ENCODE measurements at places on chromosomes 3 and 15.

GRCh38 chr15:95600367-95600766, 730.1 kb upstream of the NR2F2 start:
- no peak for DNase-seq

DNA sequence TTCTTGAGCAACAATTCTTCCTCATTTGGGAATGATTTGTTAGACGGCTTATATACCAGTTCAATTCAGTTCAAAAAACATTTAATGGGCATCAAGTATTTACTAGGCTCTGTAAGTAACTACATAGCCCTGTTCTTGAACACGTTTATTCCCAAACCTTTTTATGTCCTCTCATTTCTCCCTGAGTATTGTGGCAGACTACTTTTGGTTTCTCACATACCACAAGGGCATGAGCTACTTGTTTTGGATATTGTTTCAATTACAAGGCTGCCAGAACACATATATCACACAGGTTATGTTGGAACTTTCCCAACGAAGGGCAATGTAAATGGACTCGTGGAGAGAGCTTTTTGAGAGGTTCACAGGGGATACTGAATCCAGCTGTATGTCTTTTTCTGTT, 363.8 kb upstream of the NAALADL2 start:
- peak; percentile 13 for DNase-seq

DNA sequence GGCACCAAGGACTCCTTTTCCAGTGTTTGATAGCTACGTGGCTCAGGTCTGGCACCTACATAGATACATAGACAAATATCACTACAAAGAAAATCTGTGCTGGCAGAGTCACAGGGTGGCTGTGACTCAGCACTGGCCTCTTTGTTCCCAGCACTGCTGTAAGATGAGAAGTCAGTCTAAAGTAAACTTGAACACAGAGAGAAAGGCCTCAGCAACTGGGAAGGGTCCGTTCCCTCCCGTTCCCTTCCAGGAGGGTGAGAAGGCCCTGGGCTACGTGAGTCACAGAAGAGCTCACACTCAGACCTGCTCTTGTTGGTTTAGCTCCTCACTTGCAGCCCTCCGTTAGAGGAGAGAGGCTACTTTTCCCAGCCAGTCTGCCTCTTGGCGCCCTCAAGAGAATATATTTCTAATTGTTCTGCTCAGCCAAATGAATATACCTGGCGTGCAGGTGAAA, 23.1 kb downstream of the ANXA2 start:
- peak; percentile 78 for DNase-seq

DNA sequence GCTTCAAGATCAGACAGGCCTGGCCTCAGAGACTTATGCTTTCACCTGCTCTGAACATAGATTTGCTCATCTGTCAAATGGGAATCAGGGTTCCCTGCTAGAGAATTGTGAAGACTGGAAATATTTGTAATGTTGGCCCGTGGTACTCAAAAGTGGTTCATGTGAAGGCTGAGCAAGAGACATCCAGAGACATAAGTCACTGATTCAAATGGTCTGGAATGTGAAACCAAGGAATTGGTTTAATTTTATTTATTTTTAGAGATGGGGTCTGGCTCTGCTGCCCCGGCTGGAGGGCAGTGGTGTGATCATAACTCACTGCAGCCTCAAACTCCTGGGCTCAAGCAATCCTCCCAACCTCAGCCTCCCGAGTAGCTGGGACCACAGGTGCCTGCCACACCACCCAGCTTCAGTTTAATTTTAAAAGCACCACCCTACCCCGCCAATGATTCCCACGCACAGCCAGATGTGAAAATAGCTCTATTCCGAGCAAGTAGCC, 60.1 kb downstream of the DAPK2 start:
- no peak for DNase-seq

DNA sequence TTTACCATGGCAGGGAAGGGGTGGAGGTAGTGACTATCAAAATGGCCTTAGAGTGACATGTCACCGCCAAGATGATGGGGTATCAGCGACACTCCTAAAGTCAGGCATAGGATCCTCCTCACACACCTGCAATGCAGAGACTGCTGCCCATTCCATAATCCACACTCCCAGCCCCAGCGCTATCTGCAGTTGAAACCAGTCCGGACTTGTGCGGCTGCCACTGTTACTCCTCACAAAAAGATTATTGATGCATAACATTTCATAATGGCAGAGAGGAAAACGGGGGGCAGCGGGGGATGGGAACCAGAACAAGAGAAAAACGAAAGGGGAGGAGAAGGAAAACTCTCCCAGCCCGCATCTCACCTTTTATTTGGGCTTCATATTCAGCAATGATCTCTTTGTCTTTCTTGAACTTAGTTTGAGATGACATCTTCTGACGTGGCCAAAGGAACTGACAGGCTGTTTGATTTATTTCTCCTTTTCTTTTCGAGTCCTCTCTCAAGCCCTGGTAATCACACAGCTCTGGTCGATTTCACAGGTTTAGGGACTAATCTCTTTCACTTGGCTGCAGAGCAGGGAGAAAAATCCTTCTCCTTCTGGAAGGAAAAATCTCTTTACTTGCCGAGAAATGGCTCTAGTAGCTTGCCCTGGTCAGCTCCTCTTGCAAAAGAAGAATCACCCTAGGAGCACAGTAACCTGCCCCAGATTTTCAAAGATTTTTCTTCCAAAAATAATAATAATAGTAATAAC, 749 bp downstream of the SRGAP3 start:
- no peak for DNase-seq

DNA sequence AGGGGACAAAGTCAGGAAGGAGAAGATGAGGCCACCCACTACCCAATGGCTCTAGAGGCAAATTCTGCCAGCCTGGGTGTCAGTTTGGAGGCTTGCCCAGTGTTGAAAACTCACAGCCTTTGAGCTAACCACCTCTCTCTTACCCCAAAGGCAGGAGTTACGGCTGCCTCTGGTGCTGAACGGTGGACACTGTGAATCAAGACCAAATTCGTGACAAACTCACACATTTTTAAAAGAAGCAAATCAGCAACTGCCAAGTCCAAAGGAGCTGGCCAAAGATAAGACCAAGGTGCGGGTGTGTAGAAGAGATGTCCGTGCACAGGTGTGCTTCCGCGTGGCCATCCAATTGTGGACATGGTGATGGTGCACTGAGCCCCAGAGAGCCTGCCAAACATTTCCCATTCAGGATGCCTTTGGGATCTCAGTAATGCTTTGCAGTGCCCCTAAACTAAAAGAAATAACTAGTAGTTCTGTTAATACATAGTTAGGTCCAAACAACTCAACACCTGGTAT, 74.6 kb downstream of the FAM174B start:
- no peak for DNase-seq

GRCh38 chr3:70530626-70531025, 218.2 kb upstream of the MDFIC2 start:
- DNase-seq = no peak

GRCh38 chr3:69329892-69330291, 56.0 kb downstream of the FRMD4B start:
- DNase-seq = no peak

DNA sequence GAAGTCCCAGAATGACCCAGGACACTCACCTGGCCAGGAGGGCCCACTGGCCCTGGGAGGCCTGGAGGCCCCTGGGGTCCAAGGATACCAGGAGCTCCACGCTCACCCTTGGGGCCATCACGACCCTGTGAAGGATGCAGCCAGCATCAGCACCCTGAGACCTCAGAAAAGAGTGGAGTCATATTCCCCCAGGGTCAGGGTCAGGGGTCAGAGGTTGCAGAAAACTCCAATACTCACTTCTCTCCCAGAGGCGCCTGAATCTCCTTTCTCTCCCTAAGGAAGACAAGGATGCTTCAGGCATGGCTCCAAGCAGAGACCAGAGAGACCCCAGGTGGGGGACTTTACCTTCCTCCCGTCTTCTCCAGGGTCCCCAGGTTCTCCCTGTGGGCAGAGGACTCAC, 13.1 kb upstream of the UCN2 start:
- DNase-seq = no peak

DNA sequence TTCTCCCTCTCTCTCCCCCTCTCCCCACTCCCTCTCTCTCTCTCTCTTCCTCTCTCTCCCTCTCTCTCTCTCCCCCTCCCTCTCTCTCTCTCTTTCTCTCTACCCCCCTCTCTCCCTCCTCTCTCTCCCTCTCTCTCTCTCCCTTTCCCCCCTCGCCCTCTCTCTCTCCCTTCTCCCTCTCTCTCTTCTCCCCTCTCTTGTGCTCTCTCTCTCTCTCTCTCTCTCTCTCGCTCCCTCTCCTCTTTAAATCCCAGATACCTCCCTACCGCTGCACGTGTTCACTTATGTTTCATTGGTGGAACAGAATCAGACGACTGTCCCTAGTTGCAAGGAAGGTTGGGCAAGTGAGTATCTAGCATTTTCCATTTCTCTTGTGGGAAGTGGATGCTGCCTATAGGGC, 166.5 kb downstream of the EBLN2 start:
- DNase-seq = no peak

DNA sequence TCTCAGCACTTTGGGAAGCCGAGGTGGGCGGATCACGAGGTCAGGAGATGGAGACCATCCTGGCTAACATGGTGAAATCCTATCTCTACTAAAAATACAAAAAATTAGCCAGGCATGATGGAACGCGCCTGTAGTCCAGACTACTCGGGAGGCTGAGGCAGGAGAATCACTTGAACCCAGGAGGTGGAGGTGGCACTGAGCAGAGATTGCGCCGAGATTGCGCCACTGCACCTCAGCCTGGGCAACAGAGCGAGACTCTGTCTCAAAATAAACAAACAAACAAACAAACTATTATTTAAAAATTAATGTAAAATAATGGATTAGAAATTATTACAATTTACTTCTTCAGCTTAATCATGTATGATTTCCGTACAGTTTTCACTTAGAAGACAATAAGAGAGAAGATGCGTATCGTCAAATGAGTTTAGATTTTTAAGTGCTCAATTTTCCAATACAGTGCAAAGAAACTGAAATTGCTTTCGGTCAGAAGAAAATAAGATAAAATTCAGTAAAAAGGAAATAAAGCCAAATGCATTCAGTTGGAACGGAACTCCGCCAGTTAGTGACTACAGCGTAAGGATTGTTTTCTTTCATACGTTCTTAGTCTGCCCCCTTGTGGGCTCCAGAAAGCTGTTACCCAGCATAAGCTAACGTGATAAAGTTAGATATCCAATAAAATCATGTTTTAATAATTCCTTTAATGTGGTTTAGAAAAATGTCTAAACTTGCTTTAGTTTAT, 24.8 kb downstream of the AADAC start:
- peak; percentile 86 for DNase-seq

- DNase-seq = no peak
Measured at GRCh38 chr15:52284164-52284563, 11.4 kb downstream of the MYO5C start.

DNA sequence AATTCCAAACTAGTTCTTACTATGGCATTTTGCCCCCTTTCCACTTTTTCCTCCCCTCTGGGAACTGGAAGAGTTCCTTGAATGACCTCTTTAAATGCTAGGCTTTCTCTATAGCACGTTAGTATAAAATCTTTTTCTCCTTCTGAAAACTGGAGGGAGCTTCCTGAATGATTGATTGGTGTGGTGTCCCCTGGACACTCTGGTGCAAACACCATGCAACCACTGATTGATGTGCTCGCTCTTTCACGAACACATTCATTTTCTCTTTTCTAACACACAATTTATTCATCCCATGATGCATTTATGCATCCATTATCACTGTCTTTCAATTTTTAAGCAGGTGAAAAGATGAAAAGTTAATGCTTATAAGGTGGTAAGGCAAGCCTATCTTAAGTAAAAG, 159.1 kb upstream of the NANOGP8 start:
- DNase-seq = no peak

- DNase-seq = peak; percentile 49
Measured at GRCh38 chr3:13590841-13591520, 42.1 kb downstream of the FBLN2 start.

GRCh38 chr15:78804391-78804792, 6.9 kb downstream of the ADAMTS7 start:
- no peak for DNase-seq

GRCh38 chr15:70063980-70064379, 33.7 kb downstream of the TLE3 start:
- no peak for DNase-seq

- no peak for DNase-seq
Measured at GRCh38 chr3:12812812-12813211, 16.3 kb downstream of the CAND2 start.

- DNase-seq = no peak
Measured at GRCh38 chr3:169954142-169954756, 12.4 kb upstream of the SEC62 start.

DNA sequence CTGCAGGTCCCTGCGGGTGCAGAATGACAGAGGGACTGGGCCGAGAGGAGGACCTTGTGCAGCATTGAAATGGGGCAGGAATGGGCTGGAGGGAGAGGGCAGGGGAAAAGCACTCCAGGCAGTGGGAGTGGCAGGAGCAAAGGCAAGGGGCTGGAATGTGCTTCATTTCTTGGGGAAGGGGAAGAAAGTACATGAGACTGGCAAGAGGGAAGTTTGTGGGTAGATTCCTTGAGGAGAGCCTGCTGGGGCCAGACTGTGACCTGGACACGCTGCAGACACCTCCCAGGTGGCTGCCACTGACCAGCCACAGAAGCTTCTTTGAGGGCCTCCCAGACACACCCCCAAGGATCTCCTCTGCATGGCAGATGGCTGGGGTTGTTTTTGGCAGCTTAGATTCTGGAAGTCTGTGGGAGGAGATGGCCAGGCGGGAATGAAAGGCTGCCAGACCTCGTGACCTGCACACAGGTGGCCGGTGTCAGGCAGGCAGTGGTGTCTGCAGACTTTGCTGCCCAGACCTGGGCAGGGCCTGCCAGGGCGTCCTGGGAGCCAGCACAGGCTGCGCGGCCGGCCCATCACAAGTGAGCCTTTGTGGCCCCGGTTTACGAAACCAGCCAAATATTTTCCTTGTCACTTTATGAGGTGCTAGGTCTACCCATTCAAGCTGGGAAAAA, 53.1 kb downstream of the SPSB4 start:
- peak; percentile 49 for DNase-seq

- DNase-seq = no peak
Measured at GRCh38 chr15:27690290-27690689, 408.8 kb downstream of the OCA2 start.

GRCh38 chr3:12060139-12060845, 56.1 kb downstream of the SYN2 start:
- no peak for DNase-seq

DNA sequence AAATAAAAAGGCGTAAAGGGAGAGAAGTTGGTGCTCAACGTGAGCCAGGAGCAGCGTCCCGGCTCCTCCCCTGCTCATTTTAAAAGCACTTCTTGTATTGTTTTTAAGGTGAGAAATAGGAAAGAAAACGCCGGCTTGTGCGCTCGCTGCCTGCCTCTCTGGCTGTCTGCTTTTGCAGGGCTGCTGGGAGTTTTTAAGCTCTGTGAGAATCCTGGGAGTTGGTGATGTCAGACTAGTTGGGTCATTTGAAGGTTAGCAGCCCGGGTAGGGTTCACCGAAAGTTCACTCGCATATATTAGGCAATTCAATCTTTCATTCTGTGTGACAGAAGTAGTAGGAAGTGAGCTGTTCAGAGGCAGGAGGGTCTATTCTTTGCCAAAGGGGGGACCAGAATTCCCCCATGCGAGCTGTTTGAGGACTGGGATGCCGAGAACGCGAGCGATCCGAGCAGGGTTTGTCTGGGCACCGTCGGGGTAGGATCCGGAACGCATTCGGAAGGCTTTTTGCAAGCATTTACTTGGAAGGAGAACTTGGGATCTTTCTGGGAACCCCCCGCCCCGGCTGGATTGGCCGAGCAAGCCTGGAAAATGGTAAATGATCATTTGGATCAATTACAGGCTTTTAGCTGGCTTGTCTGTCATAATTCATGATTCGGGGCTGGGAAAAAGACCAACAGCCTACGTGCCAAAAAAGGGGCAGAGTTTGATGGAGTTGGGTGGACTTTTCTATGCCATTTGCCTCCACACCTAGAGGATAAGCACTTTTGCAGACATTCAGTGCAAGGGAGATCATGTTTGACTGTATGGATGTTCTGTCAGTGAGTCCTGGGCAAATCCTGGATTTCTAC, at the start of gene RARB:
Gene RARB, plus strand, starts transcription at position 322 of the 847 bp plus-strand sequence. Its CDS starts 469 bp downstream, at position 791.
- DNase-seq = peak; percentile 57

Measured in NCI-H446 (cell line).